ENCODE measurements at places on chromosomes 12 and 14.

- no peak for DNase-seq
Measured at GRCh38 chr12:80099259-80099658, at the start of gene OTOGL. Gene OTOGL (plus strand): TSS chr12:80099537. CDS start chr12:80209432, 109,895 bp downstream.

GRCh38 chr12:62698701-62699101 lies 232.1 kb downstream of the MON2 start:
- DNase-seq, result no peak

- no peak for DNase-seq
Measured at GRCh38 chr14:22419620-22420019, 169.4 kb downstream of the DAD1 start.

- DNase-seq, result no peak
Measured at GRCh38 chr14:31843361-31844091, 233.6 kb upstream of the ARHGAP5 start.

DNA sequence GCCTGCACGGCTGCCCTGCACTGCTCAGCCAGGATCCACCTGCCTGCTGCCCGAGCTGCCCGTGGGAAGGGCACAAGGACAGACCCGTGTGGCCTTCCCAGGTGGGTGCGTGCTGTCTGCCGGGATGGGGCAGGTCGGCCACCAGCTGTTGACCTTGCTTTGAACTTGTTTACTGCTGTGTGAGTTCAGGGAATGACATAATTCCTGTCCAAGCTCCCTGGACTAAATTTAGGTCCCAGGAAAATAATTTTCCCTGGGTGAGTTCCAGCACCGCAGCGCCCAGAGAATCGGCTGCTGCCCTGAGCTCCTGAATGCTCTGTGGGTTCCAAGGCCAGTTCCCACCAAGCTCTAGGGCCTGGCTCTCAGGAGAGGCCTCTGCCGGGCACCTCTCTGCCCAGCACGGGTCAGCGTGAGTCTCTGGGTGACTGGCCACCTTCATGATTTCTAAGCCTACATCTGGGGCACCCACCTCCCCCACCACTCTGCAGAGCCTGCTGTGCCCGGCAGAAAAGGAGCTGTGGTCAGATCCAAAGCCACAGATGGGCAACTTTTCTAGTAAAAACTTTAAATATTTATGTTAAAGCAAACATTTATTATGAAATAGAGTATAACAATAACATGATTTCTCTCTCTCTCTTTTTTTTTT lies 27.2 kb upstream of the MLXIP start:
- no peak for DNase-seq

GRCh38 chr12:22431693-22432251 lies 97.3 kb upstream of the ST8SIA1 start:
- DNase-seq, result no peak

- no peak for DNase-seq
Measured at GRCh38 chr12:57759360-57759980, 4.6 kb downstream of the MARCHF9 start.

GRCh38 chr12:97316321-97316720 lies 146.3 kb upstream of the RMST start:
- DNase-seq, result no peak

- no peak for DNase-seq
Measured at GRCh38 chr14:63032641-63033040, 12.6 kb downstream of the KCNH5 start.

DNA sequence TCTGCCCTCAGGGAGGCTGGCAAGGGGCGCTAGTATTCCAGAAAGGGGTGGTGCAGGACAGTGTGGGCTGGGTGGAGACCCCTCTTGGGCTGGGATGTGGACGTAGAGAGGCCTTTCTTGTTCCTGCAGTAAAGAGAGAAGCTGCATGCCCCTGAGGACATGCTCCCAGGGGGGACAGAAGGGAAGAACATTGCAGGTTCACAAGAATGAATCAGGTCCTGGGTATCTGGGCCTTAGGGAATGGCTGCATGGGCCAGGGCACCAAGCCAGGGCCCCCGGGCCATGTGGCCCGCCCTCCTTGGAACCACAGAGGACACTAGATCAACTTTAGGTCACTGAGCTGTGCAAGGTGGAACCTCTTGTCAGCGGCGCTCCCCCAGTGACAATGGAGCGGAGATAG lies 51.8 kb downstream of the ZNF664 start:
- no peak for DNase-seq

GRCh38 chr12:123077298-123078119 lies 73.4 kb downstream of the PITPNM2 start:
- no peak for DNase-seq

DNA sequence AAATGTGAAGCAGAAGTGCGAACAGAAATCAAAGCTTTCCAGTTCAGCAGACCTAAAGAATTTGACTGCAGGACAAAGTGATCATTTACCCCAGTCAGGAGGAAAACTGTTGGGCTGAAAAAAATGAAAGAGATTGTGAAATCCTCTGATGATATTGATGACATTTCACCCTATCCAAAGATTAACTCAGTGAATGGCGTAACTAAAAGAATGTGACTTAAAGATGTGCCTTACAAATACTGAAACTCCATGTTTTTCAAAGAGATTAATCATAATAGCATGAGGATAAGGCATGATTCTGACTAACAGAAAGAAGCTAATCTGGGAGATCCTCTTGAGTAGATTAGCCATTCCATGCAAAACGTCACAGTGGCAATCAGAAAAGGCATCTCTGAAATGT lies 225.6 kb downstream of the DUSP6 start:
- DNase-seq, result no peak

- no peak for DNase-seq
Measured at GRCh38 chr14:50953502-50953901, 9.2 kb upstream of the PYGL start.

DNA sequence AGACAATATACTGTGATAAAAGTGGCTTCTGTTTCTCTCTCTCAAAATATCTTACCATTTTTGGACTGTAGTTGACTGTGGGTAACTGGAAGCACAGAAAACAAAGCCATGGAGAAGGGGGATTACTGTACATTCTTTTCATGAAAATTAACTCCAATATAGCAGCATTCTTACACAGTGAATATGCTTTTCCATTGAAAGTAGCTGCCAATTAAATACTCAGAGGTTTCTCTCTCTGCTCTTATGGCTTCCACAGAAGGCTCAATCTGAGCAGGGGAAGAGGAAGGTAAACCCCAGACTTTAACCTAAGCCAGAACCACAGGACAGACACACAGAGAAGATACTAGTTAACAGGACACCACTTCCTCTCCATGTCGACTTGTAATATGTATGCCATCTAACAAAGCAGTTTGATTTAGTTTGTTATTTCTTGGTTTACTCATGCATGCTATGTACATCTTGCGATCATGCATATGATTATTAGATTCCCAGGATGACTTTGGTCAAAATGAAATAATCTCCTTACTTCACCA lies 150.2 kb downstream of the SSPN start:
- no peak for DNase-seq

- no peak for DNase-seq
Measured at GRCh38 chr14:27056586-27056985, 458.8 kb upstream of the NOVA1 start.

GRCh38 chr12:7373226-7373625 lies 69.4 kb downstream of the ACSM4 start:
- DNase-seq, result no peak

DNA sequence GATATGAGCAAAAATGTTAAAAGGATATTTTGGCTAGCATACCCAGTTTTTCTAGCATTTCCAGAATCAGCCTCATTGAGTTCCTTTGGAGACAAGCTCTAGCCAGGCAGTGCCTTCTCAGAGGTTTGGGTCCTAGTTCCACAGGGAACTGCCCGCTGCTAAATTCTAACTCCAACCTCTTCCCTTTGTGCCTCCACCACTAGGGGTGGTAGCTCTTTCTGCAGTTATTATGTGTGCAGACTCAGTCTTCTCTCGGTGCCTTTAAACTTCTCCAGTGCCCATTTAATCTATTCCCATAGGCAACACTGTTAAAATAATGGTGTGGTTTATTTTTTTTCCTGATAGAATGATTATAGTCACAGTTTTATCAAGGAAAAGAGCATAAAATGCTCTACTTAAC lies 21.5 kb upstream of the SLC25A3 start:
- no peak for DNase-seq

DNA sequence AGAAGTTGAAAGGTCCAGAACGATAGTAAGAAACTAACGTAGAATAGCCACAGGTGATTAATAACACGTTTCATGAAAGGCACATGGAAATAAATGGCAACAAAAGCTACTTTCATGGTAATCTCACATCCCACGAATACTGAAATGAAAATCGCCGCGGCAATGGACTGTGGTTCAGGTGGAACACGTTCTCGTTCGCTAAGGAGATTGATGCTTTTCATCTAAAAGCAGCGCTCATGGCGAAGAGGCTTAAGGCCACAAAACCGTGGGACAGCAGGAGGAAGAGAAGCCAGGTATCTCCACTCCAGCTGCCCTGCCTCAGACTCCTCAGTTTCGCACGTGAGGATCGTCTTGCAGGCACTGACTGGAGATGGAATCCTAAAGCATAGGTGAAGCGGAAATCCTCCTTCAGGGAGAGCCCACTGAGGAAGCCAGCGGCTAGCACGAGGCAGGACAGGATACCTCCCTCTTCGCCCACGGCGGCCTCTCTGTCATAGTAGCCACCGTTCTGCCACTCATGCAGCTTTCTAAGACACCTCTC lies 696 bp upstream of the GPHN start:
- no peak for DNase-seq
